ENCODE measurements at places on chromosomes 3 and 15.

DNA sequence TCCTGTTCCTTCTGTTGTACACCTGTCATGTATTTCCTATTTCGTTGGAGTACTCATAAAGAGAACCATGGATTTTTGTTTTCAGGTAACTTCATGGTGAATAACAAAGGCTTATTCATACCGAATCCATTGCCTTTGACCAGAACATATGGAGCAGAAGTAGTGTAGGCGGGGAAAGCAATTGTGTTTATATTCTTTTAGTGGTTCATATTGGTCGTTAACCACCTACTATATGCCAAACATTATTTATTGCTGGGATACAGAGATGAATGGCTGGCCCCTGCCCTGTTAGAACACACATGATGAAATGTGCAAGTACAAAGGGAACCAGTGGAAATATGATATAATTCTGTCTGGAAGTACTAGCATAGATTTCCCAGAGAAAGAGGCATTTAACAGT is 9.8 kb downstream of the RPUSD2 start:
- DNase-seq = no peak

- no peak for DNase-seq
Measured at GRCh38 chr15:75389791-75390382, 21.5 kb upstream of the MAN2C1 start.

GRCh38 chr3:192933779-192934460 is 16.3 kb upstream of the MB21D2 start:
- no peak for DNase-seq

- DNase-seq = no peak
Measured at GRCh38 chr3:182292591-182292990, 500.7 kb upstream of the ATP11B start.

GRCh38 chr3:188217011-188217463 is 63.1 kb downstream of the LPP start:
- no peak for DNase-seq

DNA sequence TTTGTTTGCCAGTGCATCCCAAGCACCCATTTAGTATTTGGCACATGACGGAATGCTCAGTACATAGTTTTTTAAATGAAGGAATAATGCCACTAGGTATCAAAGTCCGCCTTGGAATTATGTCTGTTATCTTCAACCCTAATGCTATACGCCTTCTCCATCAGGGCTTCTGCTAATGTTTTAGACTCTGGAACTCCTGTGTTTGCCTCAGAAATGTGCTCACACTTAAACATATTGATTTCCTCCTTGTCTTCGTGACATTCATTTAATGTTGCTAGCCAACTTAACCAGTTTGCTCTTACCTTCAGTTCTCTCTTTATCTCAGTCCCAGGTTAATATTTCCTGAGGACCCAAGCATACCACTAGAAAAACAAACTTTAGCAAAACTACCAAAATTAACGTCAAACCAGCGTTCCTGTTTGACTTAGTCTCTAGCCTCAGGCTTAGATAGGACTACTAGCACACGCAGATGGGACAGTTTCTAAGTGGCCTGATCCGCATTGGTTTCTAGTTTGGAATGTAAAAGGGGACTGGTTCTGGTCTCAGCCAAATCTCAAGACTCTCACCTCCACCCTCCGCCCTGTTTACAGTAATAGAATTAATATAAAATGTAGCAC is 81.4 kb downstream of the IL1RAP start:
- DNase-seq = no peak

Measured in activated naive CD4-positive, alpha-beta T cell treated with anti-CD3 and anti-CD28 coated beads, Interleukin-2, amount 50 U/mL, for 72 hours (primary cell).